GM06990 (cell line): ENCODE measurements at places on chromosomes 7 and 10.

GRCh38 chr7:132200141-132200540 lies 376.1 kb downstream of the PLXNA4 start:
- no peak for DNase-seq

GRCh38 chr10:30840395-30841050 lies 191.1 kb downstream of the ZNF438 start:
- no peak for DNase-seq

DNA sequence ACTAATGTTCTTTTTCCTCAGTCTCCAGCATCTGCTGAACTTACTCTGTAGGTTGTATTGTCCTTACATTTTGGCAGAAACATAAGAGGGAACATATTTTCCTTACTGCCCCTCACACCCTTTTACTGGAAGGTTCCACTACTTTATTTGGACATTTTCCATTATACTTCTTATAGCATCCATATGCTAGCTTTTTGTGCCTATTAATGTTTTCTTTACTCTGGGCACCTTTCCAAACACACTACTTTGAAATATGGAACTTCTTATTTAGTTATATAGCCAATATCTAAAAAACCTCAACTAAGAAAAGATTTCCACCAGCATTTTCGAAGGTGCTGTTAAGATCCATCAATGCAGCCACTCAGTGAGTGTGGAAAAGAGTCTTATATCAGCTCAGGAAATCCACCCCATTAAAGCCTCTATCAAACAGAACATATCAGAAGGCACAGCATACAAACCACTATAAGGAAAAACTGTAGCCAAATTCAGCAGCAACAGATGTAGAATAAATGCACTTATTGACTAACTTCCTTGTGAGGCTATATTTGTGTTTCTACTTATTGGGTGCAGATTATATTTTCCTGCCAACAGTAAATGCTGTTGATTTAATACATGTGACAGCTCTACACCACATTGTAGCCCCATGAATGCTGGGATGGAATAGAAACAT lies 272.5 kb upstream of the SEMA3E start:
- no peak for DNase-seq

GRCh38 chr10:103847909-103848468 lies 7.4 kb downstream of the SH3PXD2A start:
- DNase-seq, result no peak

DNA sequence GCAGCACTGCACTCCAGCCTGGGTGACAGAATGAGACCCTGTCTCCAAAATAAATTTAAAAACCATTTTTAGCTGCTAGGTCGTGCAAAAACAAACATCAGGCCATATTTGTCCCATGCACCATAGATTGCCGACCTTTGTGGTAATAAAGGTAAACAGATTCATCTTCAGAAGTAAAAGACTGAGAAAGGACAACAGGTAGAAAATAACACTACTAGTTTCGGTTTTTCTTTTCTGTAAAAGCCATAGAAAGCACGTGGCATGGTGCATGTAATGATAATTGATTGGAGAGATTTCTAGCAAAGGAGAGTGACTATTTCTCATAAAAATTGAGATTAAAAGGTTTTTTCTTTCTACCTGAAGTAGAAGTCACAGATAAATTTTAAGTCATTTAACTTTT lies 93.9 kb downstream of the DNAH11 start:
- no peak for DNase-seq

- no peak for DNase-seq
Measured at GRCh38 chr7:104327938-104328295, 486 bp upstream of the LHFPL3 start.

DNA sequence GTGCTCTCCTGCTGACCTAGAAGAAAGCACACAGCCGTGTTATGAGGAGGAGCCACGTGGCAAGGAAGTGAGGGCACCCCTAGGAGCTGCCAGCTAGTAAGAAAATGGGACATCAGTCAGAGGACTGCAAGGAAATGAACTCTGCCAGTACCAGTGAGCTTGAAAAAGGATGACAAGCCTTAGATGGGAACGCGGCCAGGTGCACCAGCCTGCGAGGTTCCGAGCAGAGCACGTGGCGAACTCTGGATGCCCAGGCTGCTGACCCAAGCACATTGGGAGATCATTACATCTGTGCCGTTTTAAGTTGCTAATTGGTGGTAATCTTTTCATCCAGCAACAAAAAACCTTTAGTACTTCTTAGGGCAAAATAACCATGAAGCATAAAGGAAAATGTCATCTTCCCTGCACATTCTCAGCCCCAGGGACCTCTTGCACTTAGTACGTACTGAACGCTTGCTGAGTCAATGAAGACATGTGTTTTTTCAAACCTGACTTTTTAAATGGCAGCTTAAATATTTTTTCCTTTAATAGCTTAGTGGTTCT lies 69.4 kb downstream of the AMZ1 start:
- DNase-seq, result no peak

DNA sequence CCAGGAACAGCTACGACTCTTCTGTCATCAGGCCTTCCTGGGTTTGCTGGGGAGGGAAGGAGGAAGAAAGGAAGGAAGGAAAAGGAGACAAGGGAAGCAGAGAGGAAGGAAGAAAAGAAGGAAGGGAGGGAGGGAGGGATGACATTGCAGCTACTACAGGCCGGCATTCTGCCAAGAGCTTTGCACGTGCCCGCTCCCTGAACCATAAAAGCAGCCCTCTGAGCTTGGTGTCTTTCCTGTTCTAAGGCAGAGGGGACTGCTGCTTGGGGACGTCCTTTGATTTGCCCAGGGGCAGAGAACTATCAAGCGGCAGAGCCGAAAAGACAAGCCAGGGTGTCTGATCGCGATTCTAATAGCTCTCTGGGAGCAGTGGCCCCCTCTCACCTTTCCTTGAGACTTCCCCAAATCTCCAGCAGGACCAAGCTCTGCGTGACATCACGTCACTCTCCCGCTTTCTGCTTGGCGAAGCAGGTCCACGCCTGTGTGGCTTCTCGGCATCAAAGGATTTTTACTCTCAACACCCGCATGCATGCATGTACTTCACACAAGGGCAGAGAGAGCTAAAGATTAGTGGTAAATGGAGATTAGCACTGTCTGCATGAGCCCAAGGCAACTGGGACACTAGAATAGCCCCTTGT lies 167.8 kb upstream of the AUTS2 start:
- peak; percentile 17 for DNase-seq

GRCh38 chr7:101891936-101892640 lies 74.7 kb downstream of the CUX1 start:
- no peak for DNase-seq

GRCh38 chr7:108147031-108147563 lies 16.9 kb upstream of the LAMB4 start:
- DNase-seq, result no peak

DNA sequence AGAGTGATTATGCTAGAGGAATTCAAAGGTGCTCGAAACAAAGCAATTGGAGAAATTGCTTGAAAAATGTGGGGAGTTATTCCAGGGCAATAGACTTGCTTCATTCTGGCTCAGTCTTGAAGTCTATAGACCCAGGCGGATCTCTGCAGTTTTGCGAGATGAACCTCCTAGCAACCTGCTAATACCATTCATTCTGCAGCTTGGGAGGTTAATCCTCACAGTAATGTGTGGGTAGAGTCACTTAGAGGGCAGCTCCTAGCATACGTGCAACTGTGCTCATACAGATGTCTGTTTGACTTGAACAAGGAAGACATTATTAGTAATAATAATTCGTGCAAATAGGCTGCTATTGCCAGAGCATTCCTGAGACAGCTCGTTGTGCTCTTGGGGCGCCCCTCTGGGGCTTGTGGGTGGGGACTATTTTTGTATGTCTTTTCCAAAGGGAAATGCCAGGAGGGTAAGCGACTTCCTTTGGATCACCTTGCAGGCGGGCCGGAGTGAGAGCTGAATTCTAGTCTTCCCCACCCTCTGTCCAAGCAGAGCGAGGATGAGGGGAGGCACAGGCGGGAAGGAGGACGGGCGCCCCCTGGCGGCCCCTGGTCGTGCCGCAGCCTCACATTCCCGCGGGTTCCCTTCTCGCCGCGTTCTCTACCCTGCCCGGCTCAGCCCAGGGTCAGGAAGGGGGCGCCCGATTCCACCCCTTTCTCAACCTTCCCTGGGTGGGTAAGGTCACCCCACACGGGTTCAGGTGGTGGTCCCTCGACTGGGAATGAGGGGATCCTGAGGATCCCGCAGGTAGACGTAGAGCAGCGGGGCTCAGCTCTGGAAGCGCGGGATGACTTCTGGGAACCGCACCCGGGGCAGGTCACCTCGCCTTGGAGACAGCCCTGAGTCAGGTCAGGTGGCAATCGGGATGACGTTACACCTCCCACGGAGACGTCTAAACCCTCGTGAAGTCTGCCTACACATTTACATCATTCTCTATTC lies 241.5 kb downstream of the PHTF2 start:
- DNase-seq, result peak; percentile 60

DNA sequence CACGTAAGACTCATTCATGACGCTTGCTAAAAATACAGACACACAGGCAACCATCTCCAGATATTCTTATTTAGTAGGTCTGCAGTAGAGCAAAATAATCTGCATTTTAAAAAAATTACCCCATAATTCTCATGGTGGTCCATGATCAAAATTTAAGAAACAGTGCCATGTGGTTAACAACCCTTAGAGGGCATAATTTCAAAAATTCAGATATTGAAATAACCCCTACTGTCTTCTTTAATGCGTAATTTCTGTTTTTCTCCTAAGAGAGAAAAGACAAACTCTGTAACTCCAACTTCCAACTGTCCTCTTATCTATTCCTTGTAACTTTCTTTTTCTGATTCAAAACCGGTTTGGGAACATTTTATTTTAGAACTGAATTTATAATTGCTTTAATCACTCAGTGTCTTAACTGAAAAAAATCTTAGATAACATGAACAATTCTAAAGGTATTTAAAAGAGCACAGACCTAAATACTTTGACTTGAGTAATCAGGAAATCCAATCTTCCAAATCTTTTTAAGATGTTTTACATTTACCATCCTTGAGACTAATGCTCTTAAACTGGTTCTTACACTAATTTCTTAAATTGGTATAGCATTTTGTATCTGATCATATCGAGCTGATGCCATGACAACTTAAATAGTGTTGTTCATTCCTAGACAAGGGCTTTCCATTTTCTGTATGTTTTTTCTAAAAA lies 148.0 kb downstream of the GALNT11 start:
- DNase-seq, result no peak

- no peak for DNase-seq
Measured at GRCh38 chr7:42117201-42117600, 119.8 kb downstream of the GLI3 start.

DNA sequence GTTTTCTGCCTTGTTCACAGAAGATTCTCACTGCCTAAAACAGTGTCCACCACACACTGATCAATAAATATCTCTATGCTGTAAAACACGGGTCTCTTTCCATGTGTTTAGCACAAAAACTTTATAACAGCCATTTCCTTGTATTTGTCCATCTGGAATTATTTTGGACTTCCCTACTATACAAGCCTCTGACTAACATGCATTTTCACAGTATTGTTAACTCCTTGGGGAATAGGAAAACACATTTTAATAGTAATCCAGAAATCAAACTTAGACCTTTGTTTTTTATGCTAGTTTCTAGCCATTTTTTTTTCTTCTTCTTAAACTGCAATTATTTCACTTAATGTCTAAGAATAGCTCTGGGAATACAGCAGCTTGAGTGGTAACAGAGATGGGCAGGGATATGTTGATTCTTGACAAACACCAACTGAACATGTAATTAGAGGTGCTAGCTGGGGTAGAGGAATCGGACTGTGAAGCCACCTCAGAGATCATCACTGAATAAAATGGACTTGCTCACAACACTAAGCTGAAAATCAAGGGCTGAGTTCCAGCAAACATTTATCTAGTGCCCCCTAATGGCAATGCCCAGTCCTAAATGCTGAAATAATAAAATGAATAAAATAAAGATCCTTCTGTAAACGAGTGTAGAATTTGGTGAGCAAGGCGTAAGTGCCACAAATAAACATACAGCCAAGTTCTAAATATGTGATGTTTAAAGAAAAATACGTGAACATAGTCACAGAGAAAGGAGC lies 593.1 kb downstream of the SORCS1 start:
- no peak for DNase-seq

DNA sequence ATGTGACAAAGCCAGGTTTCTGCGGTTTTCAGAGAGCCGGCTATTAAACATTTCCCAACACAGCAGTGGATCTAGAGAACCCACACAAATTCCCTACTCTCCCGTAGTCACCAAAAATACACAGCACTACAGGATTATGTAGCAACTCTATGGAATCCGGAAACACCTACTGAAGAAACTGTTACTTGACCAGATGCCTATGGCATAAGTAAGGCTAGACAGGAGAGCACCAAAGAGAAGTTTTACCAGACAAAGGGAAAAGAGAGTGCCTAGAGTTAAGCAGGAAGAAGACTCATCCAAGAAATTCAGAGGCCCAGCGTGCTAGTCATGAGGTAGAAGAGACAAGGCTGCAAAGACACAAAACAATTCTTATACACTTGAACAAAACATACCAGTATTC lies 321.1 kb downstream of the PARD3 start:
- no peak for DNase-seq

DNA sequence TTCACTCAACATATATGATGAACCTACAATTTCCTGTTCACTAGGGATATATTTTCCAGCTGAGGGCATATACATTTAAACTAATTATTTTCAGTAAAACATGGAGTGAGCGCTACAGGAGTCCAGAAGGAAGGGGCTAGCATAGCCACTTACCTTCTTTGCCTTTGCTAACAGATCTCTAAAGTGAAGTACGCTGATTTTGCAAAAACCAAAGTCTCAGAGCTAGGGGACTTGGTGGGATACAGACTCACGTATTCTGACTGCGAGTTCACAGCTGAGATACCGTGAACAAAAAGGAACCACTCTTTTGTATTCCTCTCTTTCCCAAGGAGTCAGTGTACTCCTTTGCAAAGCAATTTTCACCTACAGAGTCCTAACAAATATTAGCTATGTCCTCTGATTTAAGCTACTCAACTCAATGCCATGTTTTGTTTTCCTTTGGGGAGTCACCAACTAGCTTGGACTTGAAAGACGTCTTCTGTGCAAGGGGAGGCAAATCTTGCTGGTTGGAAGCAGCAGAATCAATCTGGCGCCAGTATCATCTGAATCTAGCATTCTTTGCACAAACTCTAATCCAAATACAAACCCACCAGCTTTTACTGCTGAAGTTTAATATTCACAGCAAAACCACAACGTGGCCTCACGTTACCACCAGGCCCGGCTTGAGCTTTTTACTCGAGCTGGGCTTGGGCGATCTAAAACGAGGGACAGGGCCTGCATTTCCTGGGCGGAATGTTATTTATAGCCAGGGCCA lies 657 bp downstream of the CDNF start:
- DNase-seq, result no peak
